ENCODE measurements at places on chromosomes 13 and 19. TPM values are rescaled to one million over a fixed set of nuclear protein-coding genes. Genes with fewer than 3 reads are reported as not detected.

DNA sequence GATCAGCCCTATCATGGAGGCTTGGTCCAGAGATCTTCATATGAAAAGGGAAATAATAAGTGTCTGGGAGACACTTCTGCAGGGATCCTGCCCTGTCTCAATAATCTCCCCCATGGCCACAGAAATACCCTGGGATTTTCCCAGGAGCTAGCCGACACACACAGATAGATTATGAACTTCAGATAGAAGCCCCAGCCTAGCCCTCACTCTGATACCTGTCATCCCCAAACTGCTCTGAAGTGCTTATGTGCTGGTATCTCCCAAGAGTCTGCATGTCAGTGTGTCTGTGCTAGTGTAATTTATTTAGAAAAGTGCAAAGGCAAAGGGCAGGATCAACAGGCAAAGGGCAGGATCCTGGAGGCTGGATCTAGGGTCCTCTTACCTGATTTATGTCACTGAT lies 38.7 kb upstream of the ZNF766 start:
- no peak for DNase-seq

CHAF1A gene
- 57.3 TPM for total RNA-seq

- no peak for DNase-seq
Measured at GRCh38 chr19:49843265-49843664, 7.7 kb upstream of the PTOV1 start.

DNA sequence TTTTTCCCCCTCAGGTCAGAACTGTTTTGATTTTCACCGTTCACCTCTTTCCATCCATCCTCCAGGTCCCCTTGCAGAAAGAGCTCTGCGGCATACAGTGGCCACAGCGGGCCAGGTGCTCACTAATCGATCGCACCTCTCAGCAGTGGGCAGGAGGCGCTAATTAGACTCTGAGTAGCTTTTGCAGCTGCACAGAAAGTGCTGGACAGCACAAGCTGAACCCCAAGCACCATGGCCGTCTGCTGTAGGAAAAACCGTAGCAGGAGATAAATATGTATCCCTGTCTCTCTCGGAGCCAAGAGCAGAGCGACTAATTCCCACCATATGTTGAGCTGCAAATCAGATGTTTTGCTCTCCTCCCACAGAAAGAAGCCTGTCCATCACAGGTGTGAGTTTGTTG lies 54.4 kb downstream of the PEX11G start:
- no peak for DNase-seq

MISP3 gene
- total RNA-seq = 0.45 TPM

OR10H1 gene
- not detected for total RNA-seq

PBX4 gene
- 13.5 TPM for total RNA-seq

CGB2 gene
- not detected for total RNA-seq

- peak; percentile 9 for DNase-seq
Measured at GRCh38 chr13:53200498-53201453, 172.2 kb downstream of the OLFM4 start.
